Activated CD4-positive, alpha-beta T cell treated with anti-CD3 and anti-CD28 coated beads for 36 hours (primary cell): ENCODE measurements at places on chromosomes 6 and 20.
A peak's percentile ranks its signal among the peaks of the same experiment; 100 is the strongest.

- DNase-seq = no peak
Measured at GRCh38 chr6:16766836-16767745, 5.8 kb upstream of the ATXN1 start.

GRCh38 chr6:155004017-155004416, 8.9 kb downstream of the TIAM2 start:
- no peak for DNase-seq

DNA sequence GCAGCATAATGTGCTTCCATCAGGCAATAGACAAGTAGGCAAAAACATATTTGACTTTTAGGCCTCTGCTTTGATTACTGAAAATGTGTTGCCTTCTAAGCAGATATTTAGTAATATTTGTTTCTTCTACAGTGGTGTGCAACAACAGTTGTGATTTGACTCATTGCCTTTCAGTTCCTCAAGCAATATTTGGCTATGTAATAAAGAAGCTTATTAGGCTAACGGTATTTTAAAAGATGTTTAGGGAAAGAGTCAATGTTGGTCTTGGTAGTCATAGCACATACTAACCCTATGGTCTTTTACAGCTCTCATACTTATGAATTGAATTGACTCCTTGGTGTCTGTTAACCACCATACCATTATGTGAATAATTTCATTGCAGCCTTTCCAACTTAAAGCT, 124.1 kb downstream of the GRIK2 start:
- DNase-seq = no peak

GRCh38 chr6:16740097-16740496, 21.2 kb downstream of the ATXN1 start:
- DNase-seq = no peak

DNA sequence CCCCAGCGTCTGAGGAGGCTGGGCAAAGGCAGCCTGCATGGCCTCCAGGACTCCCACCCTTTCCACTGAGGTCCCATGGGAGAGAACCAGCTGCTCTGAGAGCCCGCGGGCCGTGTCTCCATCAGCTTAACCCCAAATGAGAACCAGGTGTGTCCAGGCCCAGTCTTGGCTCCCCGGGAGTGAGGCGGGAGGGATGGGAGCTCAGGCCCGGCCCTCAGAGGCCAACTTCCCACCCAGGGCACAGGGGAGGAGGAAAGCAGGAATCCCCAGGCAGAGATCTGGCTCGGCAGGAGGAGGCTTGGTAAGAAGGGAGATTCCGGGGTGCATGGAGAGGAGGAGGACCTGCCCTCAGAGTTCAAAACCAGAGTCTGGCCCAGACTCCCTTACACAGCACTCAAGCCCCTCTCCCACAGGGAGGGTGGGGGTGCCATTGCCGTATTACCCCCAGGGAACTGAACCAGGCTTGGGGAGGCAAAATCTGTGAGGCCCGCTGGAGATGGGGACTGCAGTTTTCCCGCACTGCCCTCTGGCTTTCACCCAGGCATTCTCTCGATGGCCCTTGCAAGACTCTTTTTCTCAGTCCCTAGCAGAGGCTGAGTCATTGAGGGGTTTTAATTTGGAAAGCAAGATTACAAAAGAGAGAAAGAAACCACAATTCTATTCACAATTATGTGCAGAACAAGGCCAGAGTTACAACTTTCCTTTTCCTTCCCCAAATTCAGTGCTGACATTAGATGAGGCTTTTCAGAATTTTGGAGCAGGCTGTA, 17.1 kb downstream of the FOXF2 start:
- DNase-seq = no peak

- no peak for DNase-seq
Measured at GRCh38 chr20:4952229-4952628, 49.1 kb downstream of the SLC23A2 start.

DNA sequence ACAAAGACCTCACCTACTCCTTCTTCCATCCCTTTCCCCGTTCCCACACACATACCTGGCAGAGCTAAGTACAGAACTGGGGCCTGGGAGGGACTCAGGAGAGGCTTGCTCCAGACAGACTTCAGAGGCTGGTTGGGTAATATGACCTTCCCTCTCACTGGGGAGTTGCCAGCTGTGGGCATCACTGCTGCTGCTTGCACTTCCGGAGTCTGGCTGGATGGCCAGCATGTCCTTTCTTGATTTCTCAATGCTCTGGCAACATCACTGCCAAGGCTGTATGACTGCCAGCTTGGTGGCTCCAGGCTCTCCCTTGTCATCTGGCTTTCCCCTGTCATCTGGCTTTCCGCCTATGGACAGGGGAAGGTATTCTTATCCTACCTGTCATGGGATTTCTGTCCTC, 47.8 kb downstream of the CDH22 start:
- no peak for DNase-seq

- DNase-seq = no peak
Measured at GRCh38 chr6:29886701-29887100, 55.6 kb upstream of the HLA-A start.

GRCh38 chr6:33960345-33961313, 156.8 kb upstream of the MLN start:
- no peak for DNase-seq

DNA sequence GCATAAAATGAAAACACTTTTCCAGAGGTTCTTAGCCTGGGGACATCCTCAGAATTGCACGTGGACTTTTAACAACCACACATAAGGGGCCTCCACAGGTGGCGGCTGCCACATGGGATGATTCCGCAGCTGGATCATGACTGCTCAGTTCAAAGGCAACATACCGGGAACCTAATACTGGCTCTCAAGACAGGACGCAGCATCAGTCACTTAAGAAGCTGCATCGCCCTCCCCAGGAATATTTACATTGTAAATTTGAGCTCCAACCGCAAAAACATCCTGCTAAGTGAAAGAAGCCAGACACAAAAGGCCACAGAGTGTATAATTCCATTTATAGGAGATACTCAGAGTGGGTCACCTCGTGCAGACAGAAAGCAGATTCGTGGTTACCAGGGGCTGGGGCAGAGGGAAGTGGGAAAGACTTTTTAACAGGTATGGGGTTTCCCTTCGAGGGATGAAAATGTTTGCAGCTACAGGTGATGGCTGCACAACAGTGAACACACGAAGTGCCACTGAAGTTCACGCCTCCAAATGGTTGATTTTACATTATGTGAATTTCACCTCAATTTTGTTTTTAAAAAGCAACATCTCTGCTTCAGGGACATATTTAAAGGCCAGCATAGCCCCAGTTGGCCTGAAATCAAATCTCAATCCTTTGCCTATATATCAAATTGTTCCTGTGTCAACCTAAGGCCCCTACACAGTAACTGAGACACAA, 141.5 kb downstream of the BMP7 start:
- DNase-seq = no peak

DNA sequence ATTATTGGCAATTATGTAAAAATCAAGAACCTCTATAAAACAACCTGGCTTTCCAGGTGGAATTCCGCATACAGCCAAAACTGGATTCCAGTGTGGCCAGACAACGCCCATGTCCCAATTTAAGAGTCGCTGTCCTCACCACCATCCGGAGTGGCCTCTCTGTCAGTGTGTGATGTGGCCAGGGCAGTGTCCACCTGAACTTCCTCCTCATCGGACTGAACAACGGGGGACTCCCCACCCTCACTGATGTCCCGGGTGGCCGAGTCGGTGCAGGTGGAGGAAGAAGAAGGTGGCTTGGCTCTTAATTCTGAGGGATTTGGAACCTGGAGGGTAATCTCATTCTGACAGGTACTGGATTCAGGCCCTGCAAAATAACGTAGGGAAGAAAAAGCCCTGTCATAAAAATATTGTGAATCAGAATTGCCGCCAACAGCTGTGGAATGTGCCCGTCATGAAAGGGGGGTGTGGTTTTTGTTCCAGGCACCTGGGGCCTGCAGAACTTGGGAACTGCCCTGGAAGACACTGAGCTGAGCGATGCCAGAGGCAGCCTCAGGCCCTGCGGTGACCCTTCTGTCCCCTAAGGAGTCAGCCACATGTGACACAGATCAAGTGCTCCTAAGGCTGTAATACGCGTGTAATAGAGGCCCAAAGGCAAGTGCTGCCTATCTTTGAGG, 139.8 kb downstream of the DTNBP1 start:
- DNase-seq = peak; percentile 8

GRCh38 chr20:25055711-25056495, 2.0 kb downstream of the ACSS1 start:
- no peak for DNase-seq

DNA sequence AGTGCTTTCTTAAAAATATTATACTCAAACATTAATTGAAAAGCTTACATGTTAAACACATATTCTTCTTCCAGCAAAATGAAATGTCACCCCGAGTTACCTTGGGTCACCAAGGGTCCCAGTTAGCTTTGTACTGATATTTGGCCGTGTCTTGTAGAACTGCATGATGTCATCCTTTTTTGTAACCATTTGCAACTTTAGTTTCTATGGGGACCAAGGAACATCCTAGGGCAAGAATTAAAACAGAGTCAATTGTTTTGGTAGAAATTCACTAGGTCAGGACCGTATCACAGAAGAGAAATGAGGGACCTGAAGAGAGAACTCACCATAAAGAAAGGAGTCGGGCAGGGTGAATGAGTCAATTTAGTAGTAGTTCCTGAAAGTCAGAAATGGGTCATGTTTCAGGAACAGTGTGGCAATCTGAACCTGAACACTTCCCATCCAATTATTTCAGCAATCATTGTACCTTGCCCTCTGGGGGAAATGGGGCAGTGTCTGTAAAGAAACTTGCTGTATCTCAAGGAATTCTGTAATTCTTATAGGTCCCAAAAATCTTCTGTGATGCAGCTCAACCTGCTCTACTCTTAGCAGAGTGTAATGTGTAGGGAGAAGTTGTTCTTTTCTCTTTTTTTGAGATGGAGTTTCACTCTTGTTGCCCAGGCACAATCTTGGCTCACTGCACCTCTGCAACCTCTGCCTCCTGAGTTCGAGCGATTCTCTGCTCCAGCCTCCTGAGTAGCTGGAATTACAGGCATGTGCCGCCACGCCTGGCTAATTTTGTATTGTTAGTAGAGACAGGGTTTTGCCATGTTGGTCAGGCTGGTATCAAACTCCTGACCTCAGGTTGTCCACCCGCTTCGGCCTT, 5.3 kb upstream of the AKAP7 start:
- DNase-seq = no peak

DNA sequence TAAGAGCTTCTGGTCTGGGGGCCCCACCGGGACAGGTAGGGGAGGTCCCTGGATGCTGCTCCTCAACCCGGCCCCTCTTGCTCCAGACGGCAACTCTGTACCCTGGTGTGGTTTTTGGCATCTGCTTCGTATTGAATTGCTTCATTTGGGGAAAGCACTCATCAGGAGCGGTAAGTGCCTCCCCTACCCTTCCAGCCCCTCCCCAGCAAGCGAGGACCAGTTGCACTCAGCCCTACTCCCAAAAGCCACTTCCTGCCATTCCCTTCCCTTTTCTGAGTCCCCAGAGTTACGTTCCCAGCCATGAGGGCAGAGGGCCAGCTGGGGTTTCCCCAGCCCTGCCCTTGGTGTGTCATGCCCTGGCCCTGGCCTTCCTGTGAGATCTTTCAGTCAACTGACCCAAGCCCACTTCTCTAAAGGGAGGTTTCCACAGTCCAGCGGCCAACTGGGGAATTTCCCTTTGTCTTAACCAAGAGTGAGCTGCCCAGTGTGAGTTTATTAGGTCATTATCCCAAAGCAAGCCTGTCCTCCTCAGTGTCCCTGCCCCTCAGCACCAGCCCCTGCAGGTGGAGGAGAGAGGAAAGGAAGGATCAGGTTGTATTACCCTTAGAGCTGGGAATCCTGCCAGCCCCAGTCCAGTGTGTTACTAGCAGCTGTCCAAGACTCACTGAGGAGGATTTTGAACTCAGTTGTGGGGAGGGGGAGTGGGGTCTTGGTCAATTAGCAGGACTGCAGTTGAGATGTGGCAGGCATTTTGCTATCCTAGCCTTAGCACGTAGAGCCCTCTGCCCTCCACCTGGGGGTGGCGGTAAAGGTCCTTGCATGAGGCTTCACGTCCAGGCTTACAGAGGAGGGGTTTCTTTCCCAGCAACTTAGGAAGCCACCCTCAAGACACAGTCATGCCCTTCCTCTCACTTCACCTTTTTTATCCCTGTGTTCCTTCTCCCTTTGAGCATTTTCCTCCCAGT, 45.8 kb downstream of the TM9SF4 start:
- peak; percentile 61 for DNase-seq
